ENCODE measurements at places on chromosomes 2 and 18.
A peak's percentile ranks its signal among the peaks of the same experiment; 100 is the strongest.

DNA sequence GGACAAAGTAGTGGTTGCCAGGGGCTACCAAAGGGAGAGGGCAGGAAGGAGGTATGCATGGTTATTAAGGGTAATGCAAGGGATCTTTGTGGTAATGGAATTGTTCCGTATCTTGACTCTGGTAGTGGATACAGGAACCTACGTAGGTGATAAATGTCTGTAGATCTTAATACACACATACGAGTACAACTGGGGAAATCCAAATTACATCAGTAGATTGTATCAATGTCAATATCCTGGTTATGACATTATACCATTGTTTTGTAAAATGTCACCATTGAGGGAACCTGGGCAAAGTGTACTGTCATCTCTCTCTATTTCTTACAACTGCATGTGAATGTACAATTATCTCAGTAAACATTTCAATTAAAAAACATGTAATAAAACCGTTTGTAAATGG is 56.2 kb downstream of the ALPK2 start:
- no peak for DNase-seq

- no peak for DNase-seq
Observed at GRCh38 chr18:62128157-62128556, 58.7 kb downstream of the PIGN start.

DNA sequence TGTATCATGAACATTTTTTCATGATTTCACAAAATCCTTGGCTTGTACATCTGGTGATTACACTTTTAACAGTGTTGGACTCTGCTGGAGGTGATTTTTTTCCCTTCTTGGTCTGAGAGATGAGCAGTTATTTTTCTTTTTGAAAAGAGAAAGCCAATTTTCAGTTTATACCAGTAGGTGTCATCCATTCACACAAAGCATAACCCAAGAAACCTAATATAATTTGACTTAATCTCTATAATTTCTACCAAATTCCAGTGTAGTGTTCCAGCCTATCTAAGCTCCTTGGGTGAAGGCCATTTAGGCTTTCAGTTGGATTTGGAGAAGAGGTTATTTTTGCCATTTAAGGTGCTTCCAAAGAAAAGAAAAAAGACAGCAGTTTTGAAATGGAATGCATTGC is 7.7 kb upstream of the ICOS start:
- no peak for DNase-seq

DNA sequence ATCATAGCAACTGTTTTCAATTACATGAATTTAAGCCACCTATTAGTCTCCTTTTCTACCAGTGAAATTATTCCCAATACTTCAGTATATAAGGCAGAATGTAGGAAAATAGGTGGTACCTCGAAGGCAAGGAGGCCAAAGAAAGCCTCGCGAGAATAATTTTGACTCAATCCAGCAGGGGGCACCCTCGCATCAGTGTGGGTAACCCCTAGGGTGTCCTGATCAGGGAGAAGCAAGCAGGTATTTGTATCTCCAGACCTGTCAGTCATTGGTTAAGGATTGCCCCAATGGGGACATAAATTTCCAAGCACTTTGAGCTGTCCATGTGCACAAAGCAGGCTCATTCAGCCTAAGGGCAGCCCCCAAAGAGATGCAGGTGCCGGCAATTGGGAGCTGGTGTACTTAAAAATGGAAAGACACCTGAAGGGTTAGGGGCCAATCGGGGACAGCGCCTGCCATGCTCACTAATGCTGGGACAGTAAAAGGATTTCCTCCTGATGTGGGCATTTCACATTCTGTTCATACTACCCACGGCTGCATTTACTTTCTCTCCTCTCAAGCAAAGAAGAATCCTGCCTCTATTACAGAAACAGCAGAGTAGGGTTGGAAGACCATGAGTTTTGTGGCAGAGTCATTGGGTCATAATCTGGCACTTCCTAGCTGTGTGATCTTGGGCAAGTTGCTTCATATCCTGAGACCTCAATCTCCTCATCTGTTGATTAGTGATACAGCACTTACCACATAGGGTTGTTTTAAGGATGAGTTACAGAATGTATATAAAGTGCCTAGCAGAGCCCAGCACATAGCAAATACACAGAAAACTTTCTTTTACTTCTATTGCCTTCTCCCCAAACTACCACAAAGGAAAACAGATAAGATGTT is 136.1 kb downstream of the ICOS start:
- peak; percentile 60 for DNase-seq

GRCh38 chr2:27689424-27689823 is 25.7 kb downstream of the SLC4A1AP start:
- DNase-seq, result no peak

DNA sequence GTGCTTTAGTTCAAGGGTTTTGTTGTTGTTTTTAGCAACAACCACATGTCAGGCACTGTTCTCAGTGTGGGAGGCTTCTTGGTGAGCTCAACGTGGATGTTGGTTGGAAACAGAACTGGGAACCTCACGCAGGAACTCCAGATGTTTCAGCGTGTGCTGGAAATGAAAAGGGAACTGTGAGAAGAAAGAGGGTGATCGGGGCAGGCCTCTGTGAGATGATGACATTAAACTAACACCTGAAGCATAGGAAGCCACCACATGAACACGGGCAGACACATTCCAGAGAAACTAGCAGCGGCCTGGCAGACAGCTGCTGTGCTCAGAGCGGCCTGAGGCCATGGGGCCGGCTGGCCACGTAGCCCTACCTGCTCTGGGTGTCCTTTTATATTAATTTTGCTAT is 66.4 kb downstream of the COA5 start:
- no peak for DNase-seq

- no peak for DNase-seq
Observed at GRCh38 chr2:98565286-98565860, 42.9 kb downstream of the COA5 start.

DNA sequence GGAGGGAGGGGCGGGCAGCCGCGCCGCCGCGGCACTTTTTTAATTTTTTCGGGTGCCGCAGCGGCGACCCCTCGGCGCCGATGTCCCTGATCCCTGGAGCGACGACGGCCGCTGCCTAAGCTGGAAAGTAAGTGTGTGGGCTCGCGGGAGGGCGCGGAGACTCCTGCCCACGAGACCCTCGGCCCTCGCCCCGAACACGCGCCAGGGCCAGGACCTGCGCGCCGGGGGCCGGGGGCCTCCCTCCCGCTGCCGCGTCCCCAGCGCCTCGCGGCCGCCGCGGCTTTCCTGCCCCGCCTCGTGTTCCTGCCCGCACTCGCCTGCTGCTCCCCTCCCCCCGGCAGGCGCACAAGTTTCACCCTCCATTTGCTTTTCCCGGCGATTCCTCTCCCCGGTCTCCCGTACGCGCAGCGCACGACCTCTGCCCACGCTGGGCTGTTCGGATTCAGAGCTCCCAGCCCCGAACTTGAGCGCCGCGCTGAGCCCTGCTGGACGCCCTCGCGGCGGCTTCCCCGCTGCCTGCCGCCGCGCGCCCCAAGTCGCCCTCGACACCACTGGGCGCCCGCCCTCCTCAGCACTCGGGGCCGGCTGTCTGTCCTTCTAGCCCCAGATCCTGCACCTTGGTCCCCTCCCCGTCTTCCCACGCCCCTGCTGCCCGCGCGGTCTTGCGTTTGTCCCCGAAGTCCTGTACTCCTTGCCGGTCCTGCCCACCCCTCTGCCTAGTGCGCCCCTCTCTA is 507 bp downstream of the PKP4 start:
- DNase-seq, result peak; percentile 67

- no peak for DNase-seq
Observed at GRCh38 chr18:61782545-61782944, 110.3 kb downstream of the RNF152 start.

GRCh38 chr2:33123216-33123615 is 176.5 kb downstream of the LTBP1 start:
- no peak for DNase-seq

GRCh38 chr2:234446404-234447076 is 50.3 kb downstream of the ARL4C start:
- peak; percentile 77 for DNase-seq

DNA sequence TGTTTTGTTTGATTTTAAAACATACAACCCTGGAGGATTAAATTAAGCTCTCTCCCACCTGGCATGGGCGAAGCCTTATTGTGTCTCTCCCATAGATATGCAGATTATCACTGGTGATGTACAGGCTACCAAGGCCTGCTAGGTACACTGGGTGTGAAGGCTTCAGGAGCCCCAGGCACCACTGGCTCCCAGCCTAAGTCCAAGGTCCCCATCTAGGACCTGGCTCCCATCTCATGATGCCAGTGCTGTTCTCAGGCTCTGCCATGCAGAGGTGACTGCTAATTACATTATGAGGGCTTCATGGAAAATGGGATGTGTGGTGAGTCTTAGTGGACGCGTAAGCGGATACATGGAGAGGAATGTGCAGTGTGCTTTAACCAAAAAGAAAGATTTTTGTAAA is 201.2 kb upstream of the KLHL29 start:
- DNase-seq, result no peak

DNA sequence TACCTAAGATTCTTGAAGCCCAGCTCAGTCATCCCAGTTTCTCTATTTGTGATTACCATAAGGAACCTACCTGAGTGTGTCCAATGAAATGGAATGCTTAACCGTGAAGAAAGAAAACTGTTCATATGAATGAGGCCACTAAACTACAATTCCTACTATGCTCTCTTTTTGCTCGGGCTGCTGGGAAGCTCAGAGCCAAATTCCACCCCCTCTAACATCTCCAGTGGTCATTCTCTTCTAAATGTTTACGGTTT is 8.3 kb downstream of the MYCN start:
- DNase-seq, result no peak

GRCh38 chr18:34339155-34339554 is 114.4 kb upstream of the NOL4 start:
- no peak for DNase-seq

DNA sequence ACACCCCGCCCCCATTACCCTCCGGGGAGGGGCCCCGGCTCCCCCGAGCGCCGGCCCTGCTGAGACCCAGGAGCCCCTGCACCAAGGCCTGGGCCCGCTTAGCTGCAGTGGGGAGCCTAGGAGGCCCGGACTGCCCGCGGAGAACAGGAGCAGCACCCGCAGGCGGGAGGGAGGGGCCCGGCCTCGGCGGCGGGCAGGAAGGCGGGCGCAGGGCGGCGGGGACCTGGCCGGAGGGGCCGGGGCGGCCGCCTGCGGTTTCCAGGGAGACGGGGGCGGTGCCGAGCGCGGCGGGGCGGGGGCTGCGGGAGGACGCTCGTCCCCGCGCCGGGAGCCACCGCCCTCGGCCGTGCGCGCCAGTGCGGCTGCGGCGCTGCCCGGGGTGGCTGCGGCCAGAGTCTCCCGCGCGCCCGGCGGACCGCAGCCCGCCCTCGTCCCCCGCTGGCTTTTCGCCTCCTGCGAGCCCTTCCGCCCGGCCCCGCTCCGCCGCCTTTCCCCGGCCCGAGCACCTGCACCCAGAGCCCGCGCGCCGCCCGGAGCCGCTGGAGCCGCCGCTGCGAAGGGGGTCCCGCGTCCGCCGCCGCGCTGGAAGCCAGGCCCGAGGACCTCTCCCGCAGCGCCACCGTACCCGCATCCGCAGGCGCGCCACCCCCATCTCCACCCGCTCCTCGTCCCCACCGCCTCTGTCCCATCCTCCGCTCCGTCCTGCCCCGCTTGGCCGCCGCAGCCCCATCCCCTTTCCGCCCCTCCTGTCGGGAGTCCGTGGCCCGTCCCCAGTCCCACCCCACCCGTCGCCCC is 17.2 kb downstream of the GPC1 start:
- no peak for DNase-seq

DNA sequence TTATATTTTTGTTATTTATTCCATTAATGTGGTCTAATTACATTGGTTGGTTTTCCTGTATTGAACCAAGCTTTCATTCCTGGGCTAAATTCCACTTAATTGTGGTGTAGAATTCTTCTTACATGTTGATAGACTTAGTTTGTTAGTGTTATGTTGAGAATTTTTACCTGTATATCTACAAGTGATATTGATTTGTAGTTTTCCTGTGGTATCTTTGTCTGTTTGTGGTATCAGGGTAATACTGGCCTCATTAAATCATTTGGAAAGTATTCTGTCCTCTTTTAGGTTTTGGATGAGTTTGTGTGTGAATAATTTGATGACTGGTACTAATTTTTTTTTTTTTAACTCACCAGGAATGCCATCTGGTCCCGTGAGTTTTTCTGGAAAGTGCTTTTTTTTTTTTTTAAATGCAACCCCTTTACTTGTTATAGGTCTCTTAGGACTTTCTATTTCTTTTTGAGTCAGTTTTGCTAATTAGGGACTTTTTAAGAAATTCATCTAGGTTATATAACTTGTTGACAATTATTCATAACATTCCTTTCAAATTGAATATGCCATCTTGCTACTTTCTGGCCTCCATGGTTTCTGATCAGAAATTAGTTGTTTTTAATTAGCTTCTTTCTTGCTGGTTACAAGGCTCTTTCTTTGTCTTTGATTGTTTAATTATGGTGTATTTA is 232.8 kb downstream of the CCDC85A start:
- no peak for DNase-seq

DNA sequence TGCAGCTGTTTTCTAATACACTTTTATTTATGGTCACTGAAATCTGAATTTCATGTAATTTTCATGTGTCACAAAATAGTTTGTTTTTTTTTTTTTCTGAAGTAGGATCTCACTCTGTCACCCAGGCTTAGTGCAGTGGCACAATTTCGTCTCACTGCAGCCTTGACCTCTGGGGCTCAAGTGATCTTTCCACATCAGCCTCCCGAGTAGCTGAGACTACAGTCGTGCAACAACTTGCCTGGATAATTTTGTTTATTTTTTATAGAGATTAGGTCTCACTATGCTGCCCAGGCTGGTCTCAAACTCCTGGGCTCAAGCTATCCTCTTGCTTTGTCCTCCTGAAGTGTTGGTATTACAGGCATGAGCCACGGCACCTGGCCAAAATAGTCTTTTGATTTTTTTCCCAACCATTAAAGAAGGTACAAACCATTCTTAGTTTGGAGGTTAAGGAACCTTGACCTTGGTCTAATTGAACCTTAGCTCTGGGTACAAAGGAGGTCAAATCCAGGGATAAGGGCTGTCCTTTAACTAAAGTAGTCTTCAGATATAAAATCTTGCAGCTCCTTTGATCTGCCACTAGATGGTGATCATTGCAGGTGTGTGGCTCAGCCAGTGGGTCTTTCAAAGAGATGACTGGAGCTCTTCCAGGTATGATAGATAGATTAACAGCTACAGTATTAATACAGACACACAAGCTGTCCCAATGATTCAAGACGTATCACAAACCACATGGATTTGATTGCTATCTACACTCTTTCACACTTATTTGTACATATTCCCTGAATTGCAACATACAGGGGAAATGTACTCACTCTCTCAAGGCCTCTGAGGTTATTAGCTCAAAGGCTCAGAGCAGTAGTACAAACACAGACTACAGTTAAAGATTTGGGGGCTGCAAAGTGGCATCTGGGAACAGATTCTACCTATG is 4.7 kb upstream of the KRCC1 start:
- DNase-seq, result no peak

- peak; percentile 52 for DNase-seq
Observed at GRCh38 chr18:59056706-59057492, 82.8 kb upstream of the SEC11C start.

DNA sequence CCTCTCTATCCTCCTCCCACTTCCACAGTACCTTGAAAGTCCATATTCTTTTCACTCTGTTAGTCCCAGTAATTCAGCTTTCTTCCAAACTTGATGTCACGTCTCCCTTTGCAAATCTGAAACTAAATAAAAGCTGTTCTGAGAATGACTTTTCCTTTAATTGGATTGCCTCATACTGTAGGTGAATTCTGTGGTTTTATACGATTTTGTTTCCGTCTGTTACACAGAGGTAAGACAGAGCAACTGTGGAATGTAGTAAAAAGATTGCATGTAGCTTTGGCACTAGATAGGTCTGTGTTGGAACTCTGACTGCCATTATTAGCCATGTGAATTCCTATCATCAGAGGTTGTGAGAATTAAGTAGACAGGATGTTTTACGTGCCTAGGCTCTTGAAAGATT is 25.9 kb downstream of the MALT1 start:
- DNase-seq, result no peak

- DNase-seq, result no peak
Observed at GRCh38 chr18:75122334-75122958, 86.5 kb downstream of the PTGR3 start.

All from activated T-cell treated with anti-CD3 and anti-CD28 coated beads, Interleukin-2, amount 50 U/mL, for 1 hour (primary cell).